ENCODE measurements at places on chromosomes 4 and X.

GRCh38 chr4:162921178-162921785, 245.4 kb downstream of the NAF1 start:
- no peak for DNase-seq

- no peak for DNase-seq
These were observed 79.0 kb downstream of the GPR82 start for GRCh38 chrX:41802958-41803357.

DNA sequence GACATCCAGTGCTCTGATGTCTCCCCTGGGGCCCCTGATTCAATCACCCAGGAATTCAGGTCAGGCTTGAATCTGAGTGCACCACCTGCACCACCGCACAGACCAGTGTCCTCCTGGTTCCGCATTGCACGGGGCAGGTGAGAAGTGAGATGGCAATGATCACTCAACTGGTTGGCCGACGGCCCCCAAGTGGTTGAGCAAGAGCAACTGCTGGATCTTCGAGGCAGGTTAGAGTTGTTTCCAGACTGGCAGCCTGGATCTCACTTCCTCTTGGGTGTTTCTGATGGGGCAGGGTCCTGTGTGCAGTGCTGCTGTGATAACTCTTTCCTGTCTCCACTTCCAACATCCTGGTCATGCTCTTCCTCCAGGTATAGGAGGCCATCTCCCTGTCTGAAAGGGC, 50.4 kb downstream of the C4orf50 start:
- DNase-seq = no peak

- DNase-seq = no peak
These were observed 2.4 kb upstream of the BCORL1 start for GRCh38 chrX:129980001-129980401.

DNA sequence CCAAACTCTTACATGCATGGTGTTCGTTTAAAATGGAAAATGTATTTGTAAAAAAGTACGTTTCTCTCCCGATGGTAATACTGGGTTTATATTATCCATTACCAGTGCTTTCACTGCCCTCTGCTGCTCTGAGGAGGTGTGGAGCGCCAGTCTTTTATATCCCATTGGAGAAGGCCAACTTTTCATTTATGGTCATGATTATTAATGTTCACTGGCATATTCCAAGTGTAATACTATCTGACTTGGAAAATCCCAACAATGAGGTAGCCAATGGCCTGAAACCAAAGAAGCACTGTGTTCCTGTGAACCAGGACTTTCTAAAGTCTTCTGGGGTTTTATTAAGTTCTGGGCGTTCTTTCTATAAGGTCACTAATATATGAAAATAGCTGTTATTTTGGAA, 80.7 kb downstream of the SYNPO2 start:
- DNase-seq = no peak

DNA sequence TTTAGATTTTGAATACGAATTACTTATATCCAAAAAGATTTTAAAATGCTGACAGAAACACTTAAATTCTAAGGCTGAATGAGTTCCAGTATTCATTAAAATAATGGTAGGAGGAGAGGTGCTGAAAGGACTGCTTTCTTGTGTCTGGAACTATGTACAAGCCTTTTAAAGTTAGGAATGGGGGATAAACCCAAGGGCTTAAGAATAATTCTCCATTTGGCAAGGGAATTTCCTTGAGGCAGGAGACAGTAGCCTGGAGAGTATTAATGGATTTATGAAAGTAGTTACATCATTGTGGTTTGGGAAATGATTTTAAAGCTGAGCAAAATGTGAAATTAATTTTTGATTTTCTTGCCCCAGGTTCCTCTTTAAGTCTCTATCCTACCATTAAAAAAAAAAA, 266.5 kb upstream of the KCNIP4 start:
- no peak for DNase-seq
